Activated naive CD4-positive, alpha-beta T cell treated with Interleukin-2 at 50 U/mL for 16 hours (primary cell): ENCODE measurements at places on chromosomes 11 and 22.

DNA sequence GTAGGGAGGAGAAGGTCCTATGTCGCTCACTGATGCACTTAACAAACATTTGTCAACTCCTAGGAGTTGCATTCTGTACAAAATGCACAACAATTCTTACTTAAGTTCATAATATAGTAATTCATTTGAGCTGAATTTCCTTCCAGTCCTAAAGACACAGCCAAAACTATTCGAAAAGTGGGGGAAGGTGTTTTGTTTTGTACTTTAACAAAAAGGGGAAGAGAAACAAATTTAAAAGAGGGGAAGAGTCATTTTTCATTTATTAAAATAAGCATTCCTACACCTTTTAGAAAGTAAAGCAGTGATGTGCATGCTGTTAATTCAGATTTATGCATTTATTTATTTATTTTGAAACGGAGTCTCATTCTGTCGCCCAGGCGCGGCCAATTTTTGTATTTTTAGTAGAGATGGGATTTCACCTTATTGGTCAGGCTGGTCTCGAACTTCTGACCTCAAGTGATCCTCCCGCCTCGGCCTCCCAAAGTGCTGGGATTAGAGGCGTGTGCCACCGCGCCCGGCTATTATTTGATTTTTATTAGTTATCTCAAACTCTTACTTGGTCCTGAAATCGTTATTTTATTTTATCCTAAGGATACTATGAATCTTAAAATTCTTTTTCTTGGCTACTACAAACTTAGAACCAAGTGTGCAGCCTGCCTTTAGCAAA lies 1.1 kb upstream of the FANCF start:
- no peak for DNase-seq

GRCh38 chr11:17875891-17876290 lies 137.0 kb downstream of the SERGEF start:
- DNase-seq = no peak

DNA sequence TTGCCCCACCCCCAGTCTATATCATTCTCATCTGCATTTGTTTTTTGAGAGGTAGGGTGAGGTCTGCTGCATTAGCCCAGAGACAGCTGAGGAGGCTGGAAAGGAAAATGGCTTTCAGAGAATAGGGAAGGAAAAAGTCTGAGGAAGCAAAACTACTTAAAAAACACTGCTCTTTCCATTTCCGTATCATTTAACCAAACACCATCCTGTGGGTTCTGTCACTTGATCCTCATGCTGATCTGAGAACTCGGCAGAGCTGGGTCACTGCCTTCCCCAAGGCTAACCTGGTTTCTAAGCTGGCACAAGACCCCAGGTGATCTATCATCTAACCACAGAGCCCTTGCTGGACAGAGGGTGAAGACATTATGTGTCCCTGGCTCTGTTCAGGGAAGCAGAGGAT lies 1.2 kb downstream of the FOLR2 start:
- DNase-seq = no peak

DNA sequence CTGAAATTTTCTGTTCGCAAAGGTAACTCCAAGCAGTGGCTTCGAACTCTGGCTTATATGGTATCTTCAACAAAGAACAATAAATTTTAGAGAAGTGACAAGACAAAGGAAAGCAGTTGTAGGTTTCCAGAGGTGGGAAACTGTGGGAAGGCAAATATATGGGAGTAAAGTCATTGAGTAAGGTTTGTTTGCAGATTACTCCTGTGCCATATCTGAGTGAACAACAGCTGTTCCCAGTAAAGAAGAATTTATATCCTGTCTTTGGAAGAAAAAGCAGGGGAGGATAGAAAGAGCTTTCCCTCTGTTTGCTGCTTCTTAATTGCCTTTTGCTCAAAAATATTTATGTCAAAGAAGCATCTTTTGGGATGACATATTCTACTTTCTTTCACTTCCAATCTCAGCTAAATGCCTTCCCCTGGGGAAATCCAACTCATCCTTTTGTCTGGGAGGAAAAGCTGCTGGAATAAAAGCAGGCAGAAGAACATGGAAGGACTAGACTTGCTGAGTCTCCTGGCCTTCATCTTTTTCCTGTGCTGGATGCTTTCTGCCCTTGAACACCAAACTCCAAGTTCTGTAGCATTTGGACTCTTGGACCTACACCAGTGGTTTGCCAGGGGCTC lies 10.4 kb upstream of the RCN1 start:
- no peak for DNase-seq

DNA sequence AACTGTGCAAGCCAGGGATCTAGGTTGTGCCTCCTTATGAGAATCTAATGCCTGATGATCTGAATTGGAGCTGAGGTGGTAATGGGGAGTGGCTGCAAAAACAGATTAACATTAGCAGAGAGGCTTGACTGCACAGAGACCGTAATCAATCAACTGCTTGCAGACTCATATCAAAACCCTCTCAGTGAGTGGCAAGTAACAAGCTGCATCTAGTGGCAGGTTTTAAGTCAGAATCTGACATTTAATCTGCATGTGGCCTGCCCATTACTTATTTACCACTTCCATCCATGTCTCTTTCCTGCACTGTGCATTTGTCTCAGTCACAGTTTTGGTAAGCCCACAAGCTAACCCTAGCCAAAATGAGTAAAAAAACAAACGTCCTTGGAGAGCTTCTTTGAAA lies 11.2 kb downstream of the C11orf58 start:
- no peak for DNase-seq
